ENCODE measurements at places on chromosomes 13 and 19.

GRCh38 chr13:57491318-57491717 lies 140.2 kb upstream of the PCDH17 start:
- no peak for DNase-seq

- no peak for DNase-seq
Measured at GRCh38 chr13:22812793-22813192, 368.0 kb upstream of the SGCG start.

DNA sequence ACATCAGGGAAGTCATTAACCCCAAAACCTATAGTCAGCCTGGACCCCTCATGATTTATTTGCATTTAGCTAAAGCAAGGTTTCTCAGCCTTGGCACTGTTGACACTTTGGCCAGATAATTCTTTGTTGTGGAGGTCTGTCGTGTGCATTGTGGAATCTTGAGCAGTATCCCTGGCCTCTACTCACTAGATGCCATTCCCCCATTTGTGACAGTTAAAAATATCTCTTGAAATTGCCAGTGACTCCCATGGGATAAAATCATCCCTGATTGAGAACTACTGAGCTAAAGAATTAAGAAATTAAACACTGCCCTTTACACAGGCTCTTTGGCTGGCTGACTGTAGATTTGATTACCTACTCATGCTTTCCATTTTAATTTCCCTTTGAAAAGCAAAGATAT lies 102.7 kb downstream of the LMO7 start:
- no peak for DNase-seq

GRCh38 chr19:6979399-6979798 lies 41.8 kb downstream of the MBD3L2B start:
- DNase-seq, result no peak

DNA sequence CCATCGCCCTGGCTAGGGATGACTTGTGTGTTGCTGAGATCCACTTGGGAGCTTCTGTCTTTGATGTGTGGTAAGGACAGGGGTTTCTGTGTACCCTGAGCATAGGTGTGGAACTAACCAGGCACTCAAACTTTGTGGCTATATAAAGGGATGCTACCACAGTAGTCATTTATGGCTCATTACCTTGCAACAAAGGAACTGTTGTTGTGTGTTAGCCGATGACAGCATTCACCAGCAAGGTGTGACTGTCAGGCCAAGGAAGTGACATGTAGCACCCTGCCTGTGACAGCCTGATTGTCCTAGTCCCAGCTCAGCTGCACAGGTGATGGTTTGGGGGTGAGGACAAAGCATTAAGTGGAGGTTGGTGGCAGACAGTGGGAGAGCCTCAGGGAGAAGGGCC lies 73.6 kb downstream of the COG3 start:
- DNase-seq, result no peak

DNA sequence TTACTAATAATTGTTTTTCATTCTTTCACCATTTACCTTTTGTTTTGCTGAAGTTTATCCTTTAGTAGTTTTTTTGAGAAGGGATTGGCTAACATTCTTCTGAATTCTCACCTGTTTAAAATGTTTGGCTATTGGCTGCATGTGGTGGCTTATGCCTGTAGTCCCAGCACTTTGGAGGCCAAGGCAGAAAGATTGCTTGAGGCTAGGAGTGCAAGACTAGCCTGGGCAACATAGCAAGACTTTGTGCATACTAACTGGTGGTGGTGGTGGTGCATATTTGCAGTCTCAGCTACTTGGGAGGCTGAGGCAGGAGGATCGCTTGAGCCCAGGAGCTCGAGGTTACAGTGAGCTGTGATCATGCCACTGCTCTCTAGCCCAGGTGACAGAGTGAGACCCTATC lies 27.5 kb upstream of the RNF113B start:
- DNase-seq, result no peak

GRCh38 chr13:65149687-65150086 lies 2080.4 kb downstream of the PCDH9 start:
- DNase-seq, result no peak

DNA sequence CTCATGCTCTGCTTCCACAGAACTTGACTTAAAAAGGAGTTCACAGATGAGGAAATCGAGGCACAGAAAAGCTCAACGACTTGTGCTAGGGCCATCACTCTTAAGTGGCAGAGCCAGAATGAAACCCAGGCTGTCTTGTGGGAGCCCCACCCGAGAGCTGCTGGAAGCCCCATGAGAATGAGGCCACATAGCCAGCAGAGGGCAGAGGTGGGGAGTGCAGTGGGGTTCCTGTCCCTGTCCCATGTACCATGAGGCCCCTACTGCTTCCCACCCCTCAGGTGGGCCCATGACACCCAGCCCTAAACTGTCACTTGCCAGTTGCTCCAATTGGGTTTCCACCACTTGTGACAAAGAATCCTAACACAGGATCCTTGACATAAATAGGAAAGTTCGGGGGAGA lies 175.9 kb downstream of the IRS2 start:
- DNase-seq, result peak; percentile 70

GRCh38 chr19:4694211-4694987 lies 24.3 kb upstream of the MYDGF start:
- peak; percentile 71 for DNase-seq

- no peak for DNase-seq
Measured at GRCh38 chr13:74093691-74094090, 40.5 kb downstream of the KLF12 start.

GRCh38 chr19:49135686-49136085 lies 16.3 kb downstream of the PPFIA3 start:
- DNase-seq, result no peak

- no peak for DNase-seq
Measured at GRCh38 chr13:31208559-31209122, 8.9 kb downstream of the B3GLCT start.

GRCh38 chr13:66673401-66673800 lies 556.7 kb downstream of the PCDH9 start:
- no peak for DNase-seq

DNA sequence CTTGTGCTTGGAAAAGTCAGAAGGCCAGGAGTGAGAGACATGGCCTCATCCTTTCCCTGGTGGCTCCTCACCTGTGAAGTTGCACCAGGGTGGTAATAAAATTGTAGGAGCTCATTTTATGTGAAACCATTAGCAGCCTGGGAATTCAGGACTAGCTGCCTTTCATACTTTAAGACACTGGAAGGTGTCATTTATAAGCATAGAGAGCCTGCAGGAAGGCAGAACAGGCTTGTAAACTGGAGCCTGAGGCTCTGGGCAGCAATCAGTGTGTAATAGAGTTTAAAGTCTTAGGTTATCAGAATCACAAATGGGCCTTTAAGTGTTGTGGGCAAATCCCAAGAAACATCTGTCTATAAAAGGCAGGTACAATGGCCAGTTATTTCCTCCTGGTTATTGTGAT lies 127.2 kb downstream of the TM9SF2 start:
- no peak for DNase-seq

DNA sequence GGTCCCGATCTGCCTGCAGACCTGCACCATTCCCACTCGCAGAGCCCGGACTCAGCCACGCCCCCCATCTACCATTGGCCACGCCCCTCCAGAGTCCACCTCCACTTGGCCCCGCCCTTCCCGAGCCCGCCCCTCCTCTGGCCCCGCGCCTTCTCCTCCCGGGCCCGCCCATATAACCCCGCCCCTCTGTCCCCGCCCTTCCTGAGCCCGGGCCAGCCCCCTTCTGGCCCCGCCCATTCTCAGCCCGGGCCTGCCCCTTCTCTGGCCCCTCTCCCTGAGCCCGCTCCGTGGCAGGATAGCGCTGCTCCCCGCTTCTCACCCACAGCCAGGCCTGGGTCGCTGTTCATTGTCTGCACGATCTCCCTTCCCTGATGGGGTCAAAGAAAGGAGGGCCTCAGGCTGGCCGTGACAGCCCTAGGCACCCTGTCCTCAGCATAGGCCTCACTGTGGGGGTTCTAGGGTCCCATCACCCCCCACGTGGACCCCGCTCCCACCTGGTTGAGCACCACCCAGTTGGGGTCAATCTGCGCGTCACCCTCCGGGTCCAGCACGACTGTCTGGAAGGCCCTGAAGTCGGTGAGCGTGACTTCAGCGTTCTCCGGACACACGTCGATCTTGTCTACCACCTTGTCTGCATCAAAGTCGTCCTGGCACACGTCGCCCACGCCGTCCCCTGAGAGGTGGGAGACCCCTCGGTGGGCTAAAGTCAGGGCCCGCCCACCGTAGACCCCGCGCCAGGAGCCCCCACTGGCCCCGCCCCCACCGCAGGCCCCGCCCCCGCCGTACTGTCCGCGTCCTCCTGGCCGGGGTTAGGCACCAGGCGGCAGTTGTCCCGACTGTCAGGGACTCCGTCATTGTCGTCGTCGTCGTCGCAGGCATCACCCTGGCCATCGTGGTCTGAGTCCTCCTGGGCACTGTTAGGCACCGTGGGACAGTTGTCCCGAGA lies 5.7 kb downstream of the COMP start:
- peak; percentile 86 for DNase-seq

DNA sequence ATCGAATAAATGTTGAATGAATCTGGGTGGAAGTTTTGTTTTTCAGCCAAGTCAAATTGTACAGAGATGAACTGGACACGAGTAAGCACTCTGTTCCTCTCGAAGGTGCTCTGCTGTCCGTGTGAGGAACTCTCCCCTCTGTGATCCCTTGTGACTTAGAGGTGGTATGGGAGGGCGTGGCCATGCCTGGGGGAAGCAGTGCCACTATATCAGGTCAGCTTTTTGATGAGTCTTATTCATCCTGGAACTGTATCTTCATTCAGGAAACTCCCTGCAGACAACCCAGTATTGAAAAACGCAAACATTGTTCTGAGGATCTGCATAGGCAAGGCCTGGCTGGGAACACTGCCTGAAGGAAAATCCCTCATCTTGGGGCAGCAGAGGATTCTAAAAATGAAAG lies 45.7 kb upstream of the FLT1 start:
- DNase-seq, result no peak

- DNase-seq, result no peak
Measured at GRCh38 chr19:10667867-10668266, 13.7 kb downstream of the ILF3 start.

DNA sequence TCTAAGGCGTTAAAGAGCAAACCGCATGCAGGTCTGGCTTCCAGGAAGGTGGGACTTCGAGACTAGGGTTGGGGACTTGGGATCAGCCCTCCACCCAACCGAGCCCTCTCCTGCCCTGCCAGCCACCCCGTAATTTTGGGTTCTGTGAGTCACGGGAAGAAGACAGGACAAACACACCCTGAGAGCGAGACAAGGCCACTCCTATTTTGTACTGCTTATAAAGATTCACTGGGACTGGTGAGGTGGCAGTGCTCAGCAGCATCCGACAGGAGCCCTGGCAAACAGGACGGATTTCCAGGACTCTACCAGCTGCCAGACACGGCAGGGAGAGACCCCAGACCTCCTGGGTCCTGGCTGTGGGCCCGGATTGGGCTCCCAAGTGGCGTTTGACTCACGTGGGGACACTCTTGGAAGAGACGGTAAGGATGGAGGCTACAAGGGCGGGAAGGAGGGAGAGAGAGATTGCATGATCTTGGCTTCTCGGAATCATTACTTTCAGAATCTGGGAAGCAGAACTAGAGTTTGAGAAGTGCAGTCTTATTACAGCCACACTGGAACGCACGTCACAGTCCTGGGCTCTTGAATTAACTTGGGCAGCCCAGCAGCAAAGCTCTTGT lies at the start of gene C5AR2:
Gene C5AR2 (plus strand): TSS at position 245 of the 617 bp plus-strand sequence. CDS start 8,625 bp downstream, outside the sequence.
- DNase-seq, result no peak

DNA sequence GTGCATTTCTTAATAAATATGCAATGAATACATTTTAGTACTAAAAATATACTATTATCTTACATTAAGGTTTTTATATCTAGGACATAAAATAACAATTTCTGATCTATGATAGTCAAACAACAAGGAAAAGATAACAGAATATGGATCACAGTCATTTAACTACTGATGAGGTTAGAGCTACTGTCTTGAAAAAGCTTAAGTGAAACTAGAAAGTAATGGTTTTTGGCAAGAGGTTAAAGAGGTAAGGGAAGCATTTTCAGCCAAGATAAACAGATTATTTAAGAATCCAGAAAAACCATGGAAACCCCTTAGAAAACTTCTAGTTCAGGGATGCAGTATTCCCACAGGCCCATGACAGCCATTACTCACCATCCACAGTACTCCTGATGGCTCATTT lies 787.4 kb downstream of the DACH1 start:
- no peak for DNase-seq

DNA sequence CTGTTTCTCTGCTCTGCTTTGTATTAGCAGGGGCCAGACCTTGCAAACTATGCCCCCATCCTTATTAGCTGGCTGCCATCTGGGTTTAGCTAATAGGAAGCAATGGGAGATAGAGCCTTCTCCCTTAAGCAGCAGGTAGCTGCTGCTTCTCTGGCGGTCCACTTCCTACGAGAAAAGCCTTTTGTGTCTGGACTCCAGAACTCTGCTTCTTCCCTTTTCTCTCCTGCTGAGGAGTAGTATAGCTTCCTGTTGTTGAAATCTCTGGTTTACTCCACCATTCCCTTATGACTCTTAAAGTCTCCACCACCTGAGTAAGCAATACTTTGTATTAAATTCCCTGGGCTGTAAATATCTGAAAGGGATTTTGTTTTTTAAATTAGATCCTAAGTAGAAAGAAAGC lies 147.1 kb downstream of the DNAJC15 start:
- no peak for DNase-seq

GRCh38 chr19:16216744-16217670 lies 19.3 kb downstream of the AP1M1 start:
- DNase-seq, result no peak

GRCh38 chr19:11813703-11814028 lies 407 bp upstream of the ZNF440 start:
- DNase-seq, result no peak

DNA sequence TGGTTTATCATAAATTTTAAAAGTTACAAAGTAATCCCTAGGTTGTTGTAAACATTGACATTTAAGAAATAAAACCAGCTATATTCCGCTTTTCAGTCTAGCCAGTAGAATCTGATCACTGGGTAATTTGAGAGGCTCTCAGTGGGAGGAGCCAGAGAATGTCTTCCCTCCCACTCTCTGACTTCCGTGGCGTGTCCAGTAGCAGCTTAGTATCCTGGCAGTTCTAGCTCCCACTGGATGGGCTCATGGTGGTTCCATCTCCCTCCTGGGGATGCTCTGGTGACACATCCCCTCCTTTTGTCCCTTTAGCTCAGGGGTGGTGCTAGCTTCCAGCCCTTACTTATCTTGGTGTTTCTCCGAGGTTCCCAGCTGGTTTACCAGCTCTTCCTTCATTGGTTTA lies 34.5 kb downstream of the MTUS2 start:
- no peak for DNase-seq

DNA sequence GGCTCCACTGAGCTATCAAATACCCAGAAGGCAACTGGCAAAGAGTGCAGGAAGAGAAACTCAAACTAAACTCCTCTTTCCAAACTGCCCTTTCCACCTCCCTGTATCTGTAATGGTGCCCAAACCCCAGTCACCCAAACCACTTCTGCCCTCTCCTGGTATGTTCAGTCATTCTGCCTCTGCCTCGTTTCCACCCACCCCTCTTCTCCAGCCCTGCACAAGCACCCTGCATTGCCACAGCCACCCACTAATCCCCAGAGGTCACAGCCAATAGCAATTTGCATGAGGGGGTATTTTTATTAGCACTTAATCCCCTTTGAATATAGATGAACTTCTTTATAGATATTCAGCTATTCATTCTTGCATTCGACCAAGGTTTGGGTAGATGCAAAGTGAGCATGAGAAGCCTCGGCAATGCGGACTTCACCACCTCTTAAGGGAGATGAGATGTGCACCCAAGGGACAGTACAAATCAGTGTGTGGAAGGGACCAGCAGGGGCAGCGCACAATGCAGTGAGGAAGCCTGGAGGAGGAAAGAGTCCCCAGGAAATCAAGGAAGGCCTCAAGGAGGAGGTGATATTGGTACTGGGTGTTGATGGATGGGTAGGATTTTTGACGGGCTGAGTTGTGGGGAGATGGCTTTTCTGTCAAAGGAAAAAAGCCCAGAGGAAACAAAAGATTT lies 12.4 kb downstream of the TMEM272 start:
- no peak for DNase-seq

- DNase-seq, result no peak
Measured at GRCh38 chr19:28429356-28429755, 783.6 kb downstream of the UQCRFS1 start.
